ENCODE measurements at places on chromosomes 2 and 18.

- no peak for DNase-seq
Measured at GRCh38 chr2:84281510-84281909, 177.6 kb downstream of the SUCLG1 start.

GRCh38 chr2:86562485-86562921 lies 740 bp downstream of the CHMP3 start:
- no peak for DNase-seq

DNA sequence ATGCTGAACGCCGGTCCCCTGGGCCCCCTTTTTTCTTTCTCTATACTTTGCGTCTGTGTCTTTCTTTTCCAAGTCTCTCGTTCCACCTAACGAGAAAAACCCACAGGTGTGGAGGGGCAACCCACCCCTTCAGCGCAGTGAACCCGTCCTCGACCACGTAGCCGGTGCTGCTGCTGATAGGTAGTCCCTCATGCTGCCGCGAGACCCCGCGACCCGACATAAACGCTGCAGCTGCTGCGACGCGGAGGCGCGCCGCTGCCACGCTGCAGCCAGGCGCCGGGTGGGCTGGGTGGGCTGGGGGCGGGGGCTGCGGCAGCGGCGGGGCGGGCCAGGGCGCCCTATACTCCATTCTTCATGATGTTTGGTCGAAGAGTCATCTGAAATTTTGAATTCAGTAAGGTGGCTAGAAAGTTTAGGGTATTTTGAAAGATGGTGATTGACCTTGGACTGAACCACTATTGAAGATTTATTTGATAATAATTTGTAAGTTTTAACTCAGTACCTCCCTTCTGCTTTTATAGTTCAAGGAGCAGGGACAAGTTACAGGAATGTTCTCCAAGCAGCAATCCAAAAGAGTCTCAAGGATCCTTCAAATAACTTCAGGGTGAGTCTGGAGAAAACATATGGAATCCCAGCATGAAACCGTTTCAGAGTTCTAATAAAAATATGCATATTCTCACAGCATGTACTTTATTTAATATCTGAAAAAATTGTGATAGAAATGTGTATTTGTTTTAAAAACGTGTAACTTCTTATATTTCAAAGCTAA lies 24.1 kb downstream of the CFLAR start:
- DNase-seq, result no peak

GRCh38 chr2:83063511-83063910 lies 1395.6 kb downstream of the SUCLG1 start:
- no peak for DNase-seq

DNA sequence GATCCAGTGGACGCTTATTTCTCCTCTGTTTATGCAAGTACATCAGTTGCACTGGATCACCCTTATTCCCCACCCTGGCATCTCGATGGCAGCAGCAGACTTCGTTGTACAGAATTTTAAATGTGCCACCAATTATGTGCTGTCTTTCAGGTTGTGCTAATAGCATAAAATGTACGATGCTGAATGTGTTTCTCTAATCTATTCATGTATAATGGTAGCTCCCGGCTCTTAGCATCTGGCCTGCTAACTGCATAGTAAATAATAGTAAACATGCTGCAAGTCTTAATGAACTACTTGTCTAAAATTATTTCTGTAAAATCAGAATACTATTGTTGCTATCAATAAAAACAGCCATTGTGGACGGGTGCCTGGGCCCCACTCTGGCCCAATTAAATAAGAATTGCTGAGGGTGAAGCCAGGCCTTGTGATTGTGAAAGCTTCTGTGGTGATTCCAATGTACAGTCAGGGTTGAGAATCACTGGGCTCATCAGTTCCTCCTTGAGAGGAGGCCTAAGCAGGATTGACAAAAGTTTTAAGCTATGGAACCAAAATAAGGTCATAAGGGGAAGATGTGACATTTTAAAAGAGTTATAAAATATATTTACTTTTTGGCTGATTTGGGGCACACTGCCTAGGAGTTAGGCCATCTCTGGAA lies 14.4 kb upstream of the MYO3B start:
- no peak for DNase-seq

DNA sequence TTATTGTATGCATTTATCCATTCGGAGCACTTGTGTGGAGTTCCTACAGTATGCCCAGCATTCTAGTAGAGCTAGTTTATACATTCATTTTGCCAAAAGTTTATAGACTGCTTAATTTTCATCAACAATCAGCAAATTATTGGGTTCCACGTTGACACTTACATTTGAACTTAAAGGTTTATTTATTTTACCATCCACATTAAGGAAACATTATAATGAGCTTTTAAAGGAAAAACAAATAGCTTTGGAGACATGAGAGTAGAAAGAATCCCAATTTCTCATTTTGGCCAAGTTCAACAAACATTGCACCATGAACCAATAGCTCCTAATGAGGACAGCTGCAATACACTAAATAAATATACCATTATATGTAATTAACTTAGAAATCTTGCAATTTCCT lies 501.2 kb upstream of the SMIM21 start:
- DNase-seq, result no peak

DNA sequence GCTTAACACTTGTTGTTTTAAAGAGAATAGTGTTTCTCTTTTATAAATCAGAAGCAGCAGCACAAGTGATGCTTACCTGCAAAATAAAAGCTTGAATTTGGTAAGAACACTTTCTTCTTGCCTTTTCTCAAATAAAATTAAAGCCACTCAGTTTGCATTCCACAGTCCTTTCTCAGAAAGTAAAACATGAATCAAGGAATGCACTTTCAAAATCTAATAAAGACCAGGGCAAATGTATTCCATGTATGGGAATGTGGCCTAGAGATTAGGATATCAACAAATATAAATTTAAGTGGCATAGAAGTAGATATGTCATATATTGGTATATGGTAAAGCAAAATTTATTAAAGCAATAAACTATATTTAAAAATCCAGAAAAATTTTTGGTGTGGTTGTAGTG lies 352.8 kb downstream of the THSD7B start:
- DNase-seq, result no peak

- DNase-seq, result no peak
Measured at GRCh38 chr2:232162187-232162586, 200.7 kb downstream of the DIS3L2 start.

DNA sequence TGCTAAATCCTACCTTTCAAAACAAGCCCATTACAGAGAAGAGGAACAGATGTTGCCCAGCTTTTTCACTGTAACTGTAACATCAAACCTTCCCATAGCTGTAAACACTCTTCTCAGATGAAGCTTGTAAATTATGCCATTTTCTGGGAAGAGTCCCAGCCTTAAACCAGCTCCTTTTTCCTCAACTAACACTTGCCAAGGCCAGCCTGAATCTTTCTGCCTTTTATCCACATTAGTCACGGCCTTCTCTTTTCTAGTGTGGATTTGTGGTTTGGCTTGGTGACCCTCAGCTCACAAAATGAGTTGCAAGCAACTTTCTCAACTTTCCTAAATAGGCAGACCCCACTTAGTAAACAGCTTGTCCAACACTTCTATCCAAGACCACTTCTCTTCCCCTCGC lies 90.2 kb downstream of the CABLES1 start:
- no peak for DNase-seq

DNA sequence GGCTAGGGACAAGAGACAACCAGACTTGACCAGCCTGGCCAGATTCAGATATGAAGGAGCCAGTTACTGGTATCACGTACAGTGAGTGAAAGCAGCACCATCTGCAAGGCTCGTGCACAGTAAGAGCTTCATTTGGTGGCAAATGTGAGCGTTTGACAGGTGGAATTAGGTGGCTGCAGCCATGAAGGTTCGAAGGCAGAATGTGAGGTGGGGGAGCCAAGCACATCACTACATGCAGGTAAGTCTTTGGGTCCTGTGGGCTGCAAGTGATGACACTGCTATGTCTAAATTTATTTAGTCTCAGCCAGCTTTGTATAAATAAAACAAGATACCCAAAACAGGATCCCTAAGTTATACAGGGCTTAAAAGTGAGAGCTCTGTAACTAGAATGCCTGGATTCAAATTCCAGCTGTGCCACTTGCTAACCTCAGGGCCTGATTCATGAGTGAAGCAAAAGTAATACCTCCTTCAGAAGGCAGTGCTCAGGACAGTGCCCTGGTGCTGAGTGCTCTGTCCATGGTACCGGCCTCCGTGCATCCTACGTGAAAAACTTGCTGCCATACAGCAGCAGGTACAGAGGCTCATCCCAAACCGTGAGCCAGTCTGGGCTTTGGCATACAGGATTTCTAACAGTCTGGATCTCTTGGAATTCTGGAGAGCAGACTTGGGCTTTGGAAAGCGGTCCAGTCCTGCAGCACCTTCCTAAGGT lies 18.6 kb downstream of the DDX18 start:
- no peak for DNase-seq

DNA sequence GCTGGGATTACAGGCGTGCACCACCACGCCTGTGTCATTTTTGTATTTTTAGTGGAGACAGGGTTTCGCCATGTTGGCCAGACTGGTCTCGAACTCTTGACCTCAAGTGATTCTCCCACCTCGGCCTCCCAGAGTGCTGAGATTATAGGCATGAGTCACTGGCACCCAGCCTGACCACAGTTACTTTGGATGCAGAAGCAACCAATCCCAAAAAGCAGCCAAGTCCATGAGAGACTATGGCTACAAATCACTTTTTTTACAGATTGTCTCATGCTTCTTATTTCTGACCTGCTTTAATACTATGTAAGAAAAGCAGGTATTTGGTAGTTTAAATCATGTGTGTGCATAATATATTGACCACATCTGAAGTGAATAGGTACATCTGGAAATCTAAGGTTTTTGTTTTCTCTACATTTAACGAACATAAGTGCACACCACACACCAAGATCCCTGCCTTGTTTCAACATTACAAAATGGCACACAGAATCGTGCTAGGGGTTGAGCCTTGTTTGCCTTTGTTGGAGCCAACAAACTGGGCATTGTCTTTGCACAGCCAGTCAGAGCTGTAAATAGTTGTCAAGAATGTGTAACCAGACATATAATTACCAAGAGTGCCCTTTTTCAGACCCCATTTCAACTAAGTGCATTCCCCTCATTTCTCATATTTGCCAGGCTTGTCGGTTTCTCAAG lies 18.3 kb upstream of the MAP4K4 start:
- no peak for DNase-seq

All from central memory CD8-positive, alpha-beta T cell (primary cell).